Progenitor cell of endocrine pancreas (in vitro differentiated cells): ENCODE measurements at places on chromosomes 2 and 18.

- no peak for DNase-seq
Measured at GRCh38 chr2:200614249-200614648, 28.4 kb downstream of the AOX1 start.

DNA sequence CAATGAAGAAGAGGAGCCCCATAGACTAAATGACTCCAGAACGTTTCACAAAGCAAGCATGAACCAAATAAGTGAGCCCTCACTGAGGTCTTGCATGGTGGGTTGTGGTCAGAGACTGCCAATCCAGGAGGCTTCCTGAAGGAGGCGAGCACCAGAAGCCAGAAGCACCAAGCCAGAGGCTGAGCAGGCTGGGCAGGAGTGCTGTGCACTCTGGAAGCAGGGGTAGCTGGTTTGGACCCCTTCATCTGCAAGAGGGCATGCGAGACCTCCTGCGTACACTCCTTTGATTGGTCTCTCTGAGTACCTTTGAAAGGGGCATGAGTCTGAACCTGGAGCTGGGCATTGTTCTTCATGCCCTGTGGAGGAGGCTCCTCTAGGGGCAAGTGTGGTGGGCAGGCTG is 192.5 kb downstream of the HAUS1 start:
- no peak for DNase-seq

DNA sequence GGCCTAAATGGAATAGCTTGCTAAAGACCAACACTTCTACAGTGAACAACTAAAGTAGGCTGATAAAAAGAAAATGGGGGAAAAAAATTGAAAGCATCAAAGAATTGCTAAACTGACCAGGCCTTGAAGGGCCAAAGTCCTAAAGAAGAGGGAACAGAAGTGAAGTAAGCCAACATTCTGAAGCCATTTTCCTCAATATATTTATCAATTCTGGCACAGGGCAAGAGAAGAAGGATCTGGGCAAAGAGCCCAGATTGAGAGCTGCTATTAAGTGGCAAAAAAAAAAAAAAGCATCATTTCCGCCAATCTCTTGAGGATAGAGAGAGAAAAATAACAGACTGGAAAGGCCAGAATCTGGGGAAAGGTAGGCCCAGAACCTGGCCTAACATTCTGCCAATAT is 25.7 kb downstream of the FANCL start:
- DNase-seq, result no peak

DNA sequence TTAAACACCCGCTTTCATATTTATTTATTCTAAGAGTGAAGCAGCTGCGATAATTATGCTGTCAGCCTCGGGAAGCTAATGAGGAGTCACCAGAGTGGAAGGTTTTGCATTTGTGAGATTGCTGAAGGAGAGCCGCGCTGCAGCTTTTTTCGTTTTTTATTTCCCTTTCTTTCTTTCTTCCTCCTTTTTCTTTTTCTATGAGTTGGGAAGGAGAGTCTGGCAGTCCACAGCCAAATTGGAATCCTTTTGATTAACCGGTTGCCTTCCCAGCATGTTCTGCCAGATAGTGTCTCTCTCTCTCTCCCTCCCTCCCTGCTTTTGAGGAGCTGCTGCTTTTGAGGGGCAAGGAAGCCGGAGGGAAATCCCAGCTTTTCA is 82.1 kb downstream of the CDK15 start:
- no peak for DNase-seq

GRCh38 chr2:76446872-76447271 is 736.2 kb upstream of the GCFC2 start:
- DNase-seq, result no peak
